ENCODE measurements at places on chromosomes 13 and 19.

DNA sequence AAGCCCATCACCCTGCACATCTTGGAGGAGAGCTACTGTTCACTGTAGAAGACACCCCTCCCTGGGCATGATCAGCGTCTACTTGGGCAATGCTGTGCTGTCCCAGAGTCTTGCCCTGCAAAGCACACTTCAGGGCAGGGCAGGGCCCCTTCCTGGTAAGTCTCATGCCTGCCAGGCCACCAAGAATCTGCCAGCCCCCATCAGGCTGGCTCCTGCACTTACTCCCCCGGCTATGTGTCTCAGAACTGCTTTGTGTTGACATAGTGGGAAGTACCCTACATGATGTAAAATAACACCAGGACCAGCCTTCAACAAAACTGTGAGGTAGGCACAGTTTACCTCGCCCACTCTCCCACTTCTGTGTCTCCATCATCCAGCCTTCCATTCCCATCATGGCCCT lies 27.8 kb upstream of the ATP12A start:
- no peak for DNase-seq

DNA sequence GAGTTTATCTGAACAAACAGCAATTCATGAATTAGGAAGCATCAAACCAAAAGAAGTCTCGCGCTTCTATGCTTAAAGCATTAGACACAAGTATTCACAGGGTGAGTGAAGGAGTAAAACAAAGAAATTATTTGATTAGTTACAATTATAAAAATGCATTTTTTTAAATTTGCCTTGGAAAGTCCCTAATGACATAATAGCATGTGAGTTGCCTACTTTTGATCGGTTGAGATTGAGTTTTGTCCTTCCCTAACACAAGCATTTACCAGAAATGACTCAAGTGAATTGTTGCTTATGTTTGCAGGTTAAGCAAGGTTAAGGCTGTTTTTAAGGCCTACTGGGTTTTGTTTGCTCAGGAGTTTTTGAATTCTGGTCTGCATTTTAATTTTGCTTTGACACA lies 389 bp upstream of the ZNF649 start:
- no peak for DNase-seq

DNA sequence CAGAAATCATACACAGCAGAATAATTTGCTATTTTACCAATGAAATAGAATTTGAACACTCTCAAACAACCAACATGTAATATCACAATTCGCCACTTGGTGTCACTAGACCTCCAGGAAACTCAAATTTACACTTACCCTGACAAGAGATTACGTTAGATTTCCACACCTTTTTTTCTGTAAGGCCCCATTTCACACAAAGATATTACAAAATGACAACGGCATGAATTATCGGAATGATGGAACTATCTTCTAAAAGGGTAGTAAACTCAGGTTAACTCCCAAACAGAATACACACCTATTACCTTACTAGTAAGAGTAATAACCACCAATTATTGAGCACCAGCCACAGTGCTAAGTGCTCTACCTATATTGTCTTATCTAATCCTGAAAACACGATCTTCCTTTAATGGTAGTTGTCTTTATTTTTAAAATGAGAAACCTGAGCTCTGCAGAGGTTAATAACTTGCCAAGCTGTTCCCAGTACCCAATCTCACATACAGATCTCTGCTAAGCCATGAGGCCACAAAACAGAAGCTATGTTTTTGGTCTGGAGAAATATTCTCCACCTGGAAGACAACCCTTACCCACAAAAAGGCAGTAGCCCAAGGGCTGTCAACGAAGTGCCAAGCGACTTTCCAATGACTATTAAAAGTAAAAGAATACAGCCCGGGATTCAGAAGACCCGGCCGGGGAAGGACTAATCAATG lies 152.4 kb downstream of the DCLK1 start:
- DNase-seq: peak; percentile 25

DNA sequence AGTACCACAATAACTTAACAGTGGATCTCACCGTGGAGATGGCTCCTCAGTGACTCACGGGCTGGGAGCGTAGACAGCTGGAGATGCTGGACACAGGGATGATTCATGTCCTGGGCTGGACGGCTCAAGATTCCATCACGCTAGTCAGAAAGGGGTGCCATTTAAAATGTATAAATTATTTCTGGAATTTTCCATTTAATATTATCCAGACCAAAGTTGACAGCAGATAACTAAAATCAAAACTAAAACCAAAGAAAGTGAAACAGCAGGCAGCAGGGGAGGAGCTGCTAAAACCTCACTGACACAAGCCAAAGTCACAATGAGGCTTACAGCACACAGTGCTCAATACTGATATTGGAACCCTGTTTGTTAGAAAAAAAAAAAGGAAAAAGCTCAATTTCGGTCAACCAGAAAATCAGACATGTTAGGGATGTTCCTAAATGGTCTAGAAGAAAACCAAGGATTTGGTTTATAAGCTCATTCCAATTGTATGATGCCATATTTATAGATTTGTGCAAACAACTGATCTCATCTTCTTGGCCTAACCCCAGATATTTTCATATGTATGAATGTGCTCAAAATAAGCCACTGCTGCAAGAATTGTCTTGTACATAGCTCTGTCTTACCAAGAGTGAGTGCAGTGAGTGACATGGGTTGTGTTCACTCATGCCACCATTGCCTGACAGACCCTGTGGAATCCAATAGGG lies 111.8 kb downstream of the SACS start:
- DNase-seq: peak; percentile 6

- no peak for DNase-seq
Observed at GRCh38 chr19:17866964-17867486, 4.7 kb upstream of the SLC5A5 start.

DNA sequence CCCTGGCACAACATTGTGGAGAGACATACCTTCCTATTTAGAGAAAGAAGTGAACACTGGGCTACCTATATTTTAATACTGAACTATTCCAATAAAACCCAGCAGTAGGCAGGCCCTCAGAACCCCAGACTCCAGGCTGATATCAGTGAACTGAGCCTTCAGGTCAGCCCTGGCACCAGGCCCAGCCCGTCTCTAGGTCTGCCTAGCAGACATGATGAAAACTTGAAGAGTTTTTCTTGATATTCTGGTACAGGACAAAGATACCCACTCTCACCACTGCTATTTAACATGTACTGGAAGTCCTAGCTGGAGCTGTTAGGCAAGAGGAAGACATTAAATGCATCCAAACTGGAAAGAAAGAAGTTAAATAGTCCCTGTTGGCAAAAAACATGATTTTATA lies 396.6 kb upstream of the SPRY2 start:
- no peak for DNase-seq

DNA sequence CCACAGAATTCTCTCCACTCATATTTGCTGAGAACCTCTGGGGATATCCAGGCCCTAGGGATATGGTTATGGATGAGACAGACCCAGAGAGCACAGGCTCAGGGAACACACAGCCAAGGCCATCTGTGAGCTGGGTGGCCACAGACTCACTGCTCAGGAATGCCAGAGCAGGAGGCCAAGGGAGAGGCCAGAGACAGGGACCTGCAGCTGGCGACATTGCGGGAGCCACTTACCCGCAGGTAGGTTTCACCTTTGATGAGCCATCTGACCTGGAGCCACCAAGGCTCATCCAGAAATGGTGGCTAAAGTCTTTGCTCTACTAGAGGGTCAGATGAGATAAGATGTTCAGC lies 29.4 kb downstream of the CCNE1 start:
- no peak for DNase-seq

DNA sequence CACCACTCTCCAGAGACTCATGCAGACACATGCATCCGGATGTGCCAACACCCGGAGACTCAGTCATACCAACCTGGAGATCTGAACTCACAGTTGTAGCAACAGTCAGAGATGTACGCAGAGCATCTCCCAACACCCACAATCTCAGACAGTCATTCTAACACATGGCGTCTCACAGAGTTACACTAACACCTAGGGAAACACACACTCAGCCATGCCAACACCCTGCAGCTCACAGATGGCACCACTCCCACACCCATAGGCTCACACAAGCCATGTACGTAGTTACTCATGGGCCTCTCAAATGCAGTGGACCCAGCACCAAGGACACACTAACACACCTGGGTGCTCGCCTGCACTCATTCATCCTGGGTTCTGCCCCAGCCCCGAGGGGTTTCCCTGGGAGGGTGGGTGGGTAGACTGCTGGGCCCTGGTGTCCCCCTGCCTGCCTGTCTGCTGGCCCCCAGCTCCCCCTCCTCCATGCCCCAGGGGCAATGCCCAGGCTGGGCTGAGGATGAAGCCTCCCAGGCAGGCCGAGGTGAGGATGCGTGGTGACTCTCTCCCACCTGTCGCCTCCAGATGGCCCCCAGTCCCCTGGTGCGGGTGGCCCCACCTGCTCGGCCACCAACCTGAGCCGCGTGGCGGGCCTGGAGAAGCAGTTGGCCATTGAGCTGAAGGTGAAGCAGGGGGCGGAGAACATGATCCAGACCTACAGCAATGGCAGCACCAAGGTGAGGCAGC lies 10.0 kb downstream of the PKN1 start:
- no peak for DNase-seq

DNA sequence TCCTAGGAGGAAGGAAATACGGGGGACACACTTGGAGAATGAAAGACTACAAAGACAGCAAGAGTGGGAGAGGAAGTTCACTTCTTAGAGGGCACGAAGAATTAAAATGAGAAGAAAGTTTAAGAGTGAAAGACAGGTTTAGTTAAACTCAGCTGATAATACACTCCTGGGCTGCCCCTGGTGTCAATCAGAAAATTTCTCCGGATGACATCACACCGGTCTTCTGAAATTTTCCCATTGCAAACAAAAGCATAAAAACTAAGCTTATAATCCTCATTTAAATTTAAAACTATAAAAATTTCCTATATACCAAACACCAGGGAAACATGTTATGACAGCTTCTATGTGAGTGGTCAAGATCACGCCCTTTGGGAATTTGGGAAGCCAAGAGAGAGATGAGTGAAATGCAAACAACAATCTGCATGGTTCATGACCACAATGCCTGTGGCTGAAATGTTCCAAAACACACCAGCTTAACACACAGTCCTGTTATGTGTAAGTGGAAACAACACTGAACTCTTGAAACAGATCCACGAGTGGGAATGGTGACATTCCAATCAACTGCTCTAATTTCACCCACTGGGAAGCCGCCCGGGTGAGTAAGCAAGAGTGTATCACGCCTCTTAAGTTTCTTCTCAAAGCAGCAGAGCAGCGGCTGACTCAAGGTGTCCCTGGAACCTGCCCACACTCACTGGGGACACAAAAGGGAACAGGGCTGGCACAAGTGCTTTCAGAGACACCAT lies 49.0 kb downstream of the BRD4 start:
- no peak for DNase-seq

DNA sequence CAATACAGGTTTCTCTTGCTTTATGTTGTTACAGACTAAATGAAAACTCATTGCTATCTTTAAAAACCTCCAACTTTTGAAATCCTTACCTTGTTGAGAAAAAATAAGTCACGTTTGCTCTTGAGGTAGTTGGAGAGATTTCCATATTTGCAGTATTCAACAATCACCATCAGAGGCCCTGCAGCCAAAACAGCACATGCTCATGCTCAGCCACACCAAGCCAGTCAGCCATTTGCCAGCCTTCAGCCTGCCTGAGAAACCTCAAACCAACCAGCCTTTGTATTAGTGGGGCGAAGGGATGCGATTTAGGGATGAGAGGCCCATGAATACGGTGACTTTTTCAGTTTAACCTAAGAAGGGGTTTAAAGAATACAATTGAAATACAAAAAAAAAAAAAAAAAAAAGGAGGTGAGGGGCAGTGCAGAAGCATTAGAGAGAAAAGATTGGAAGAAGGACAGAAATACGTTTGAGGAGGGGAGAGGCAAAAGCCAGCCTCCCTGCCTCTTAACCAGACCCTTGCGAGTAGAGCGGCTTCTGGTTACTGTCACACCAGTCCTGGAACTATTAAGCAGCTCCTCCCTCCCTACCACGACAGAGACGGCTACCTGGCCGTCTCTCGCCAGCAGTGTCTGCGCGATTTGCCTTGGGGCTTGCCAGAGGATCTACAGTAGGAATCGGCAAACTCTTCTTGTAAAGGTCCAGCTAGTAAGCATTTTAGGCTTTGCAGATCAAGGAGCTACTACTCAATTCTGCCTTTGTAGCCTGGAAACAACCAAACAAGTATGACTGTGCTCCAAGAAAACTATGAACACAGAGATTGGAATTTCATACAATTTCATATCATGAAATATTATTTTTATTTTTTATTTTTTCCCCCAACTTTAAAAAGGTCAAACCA lies 167.3 kb downstream of the FLT1 start:
- DNase-seq: no peak

DNA sequence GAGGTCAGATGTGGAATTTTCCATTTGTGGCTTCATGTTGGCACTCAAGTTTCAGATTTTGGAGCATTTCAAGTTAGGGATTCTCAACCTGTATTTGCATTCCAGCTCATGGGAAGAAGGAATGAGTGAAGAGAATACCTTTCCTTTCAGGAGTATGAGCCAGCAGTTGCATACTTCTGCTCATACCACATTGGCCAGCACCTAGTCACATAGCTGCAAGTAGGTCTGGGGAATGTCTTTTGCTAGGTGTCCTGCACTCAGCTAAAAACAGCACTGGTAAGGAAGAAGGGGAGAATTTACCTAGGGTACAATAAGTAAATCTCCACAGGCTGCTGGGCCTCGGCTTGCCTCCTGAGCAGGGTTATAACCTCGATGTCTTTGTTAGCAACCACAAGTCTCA lies 24.6 kb upstream of the ATP8A2 start:
- DNase-seq: no peak

DNA sequence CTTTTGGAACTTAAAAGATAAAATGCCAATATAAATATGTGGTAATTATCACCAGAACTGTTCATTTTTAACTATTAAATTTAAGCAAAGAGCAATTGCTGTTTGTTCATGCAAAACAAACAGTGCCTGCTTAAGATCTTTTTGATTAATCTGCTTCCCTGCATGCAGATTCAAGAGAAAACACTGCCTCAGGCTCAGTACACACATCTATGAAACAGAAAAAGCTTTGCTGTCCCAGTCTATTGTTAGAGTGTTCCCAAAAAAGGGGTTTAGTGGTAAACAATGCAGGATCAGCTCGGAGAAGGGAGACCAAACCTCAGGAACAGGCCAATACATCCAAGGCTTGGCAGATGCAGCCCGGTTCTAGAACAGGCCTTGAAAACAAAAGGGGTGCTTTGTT lies 49.3 kb upstream of the TDRD3 start:
- no peak for DNase-seq

GRCh38 chr13:53343361-53343744 lies 314.7 kb downstream of the OLFM4 start:
- DNase-seq: no peak

DNA sequence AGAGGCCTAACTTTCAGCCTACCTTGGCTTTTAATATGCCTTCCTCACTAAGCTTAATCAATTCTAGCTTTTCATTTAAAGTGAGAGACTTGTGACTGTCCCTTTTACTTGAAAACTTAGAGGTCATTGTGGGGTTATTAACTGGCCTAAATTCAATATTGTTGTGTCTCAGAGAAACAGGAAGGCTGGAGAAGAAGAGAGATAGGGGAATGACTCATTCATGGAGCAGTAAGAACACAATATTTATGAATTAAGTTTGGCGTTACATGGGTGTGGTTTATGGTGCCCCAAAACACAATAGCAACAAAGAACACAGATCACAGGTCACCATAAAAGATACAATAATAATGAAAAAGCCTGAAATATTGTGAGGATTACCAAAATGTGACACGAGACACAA lies 612.1 kb downstream of the TBC1D4 start:
- no peak for DNase-seq
